Fibroblast of skin of abdomen (primary cell): ENCODE measurements at places on chromosomes 6 and 20.

DNA sequence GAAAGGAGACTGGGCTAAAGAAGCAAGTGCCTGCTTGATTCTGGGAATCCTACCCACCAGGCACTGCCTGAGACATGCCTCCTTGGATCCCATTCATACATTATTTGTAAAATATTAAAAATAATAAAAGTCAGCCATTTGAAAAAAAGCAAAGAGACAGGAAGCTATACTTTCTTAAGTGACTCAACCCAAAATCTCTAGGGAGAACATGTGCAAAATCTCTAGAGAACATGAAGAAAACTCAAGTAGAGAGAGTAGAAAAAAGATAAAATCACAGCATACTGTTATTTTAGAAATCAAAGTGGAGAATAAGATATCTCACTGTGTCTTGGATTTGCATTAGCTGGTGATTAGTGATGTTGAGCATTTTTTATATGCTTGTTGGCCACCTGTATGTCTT is 197.2 kb upstream of the GGTLC1 start:
- DNase-seq = no peak

- peak; percentile 70 for DNase-seq
These were observed 7.5 kb downstream of the BCAS1 start for GRCh38 chr20:54062812-54063280.

- no peak for DNase-seq
These were observed 118.8 kb downstream of the PRDM1 start for GRCh38 chr6:106204961-106205360.

DNA sequence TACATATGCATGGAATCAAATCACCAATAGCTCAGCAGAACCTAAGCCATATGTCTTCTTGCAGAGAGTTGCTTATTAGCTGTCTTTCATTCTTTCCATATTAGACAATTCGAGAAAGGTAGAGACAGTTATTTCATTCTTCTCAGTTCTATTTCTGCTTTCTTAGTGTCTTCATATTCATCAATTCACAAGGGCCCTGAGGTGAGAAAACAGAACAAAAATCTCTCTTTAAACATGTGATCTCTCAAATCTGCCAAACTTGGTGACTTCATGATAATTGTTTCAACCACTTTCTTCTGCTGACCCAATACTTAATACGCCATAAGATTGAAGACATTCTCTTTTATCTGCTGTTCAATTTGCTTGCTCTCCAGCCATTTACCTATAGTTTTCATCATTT is 229.7 kb upstream of the MARCKS start:
- DNase-seq = no peak

DNA sequence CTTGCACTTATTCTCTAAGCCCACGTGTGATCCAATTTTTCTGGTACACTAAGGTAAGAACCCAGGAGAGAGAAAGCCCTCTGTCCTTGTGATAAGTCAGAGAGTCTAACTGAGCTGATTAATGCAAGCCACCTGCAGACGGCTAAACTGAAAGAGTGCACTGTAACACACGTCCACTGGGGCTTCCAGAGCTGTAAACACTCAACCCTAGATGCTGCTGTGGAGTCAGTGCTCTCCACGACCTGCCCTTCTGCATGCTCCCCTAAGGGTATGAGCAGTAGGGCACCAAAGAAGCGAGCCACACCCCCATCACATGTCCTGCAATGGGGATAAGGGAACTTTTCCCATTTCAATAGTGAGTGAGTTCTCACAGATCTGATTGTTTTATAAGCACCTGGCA is 55.7 kb downstream of the TXLNB start:
- DNase-seq = no peak

DNA sequence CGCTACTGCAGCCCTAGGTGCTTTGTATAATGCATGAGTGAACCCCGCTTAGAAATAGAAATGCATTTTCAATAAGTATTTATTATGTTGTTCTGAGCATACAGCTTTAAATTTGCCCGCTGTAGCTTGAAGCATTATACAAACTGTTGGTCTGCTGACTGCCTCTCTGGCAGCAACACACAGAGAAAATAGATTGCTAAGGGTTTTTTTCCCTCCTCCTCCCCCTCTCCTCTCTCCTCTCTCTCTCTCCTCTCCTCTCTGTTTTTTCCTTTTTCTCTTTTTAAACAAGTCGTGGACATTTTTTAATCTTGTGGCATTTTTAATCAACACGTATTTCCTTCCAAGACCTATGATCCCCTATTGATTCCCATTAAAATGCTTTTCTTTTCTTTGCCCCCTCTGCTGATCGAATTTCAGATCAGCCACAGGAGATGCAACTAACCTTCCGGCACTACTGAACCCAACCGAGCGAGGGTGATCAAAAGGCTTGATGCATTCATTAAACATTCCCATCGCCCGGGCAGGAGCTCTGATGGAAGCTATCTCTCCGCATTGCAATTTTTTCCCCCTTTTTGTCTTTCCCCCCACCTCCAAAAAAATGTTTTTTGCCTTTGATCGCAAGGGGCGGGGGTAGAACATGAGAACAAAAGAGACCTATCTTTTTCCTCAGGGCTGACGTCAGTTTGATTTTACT is 90.7 kb upstream of the ARID1B start:
- no peak for DNase-seq

DNA sequence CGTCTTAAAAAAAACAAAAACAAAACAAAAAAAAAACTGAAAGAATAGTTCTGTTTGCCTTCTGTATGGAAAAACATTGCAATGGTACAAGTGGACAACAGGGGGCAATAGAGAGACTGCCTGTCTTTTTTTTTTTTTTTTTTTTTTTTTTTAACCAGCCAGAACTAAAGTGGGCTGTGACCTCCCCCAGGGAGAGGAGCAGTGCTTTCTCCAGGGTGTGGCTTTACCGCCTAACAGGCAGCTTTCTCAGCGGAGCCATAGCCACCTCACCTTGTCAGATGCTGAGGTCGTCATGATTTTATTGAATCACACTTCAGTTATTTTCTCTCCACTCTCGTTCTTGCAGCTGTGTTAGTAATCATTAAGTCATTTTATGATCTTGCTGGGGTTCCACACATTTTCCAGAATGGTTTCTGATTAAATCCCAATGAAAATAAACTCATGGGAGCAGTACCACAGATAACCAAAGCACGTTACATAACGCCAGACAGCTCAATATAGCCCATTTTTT is 78.4 kb downstream of the GMPR start:
- DNase-seq = peak; percentile 54

- DNase-seq = peak; percentile 12
These were observed 611 bp downstream of the EPB41L2 start for GRCh38 chr6:131062241-131063027.
